ENCODE measurements at places on chromosomes 6 and 20. TPM values are rescaled to one million over a fixed set of nuclear protein-coding genes. Genes with fewer than 3 reads are reported as not detected.

ADGRF4 gene
- not detected for polyA plus RNA-seq

CCM2L gene
- polyA plus RNA-seq = 0.13 TPM

MED23 gene
- polyA plus RNA-seq = 11.3 TPM

C20orf202 gene
- 3.3 TPM for polyA plus RNA-seq

SMLR1 gene
- not detected for polyA plus RNA-seq

MEP1A gene
- not detected for polyA plus RNA-seq

BCAS1 gene
- polyA plus RNA-seq = 2.6 TPM

FAM162B gene
- polyA plus RNA-seq = not detected

CD40 gene
- 1.5 TPM for polyA plus RNA-seq

Data from Purkinje cell (primary cell).